Stimulated activated CD4-positive, alpha-beta T cell treated with anti-CD3 and anti-CD28 coated beads, Interleukin-2, amount 100 ng/mL, for 24 hours (primary cell): ENCODE measurements at places on chromosomes 6 and 20.

GRCh38 chr6:70841112-70841511 is 115.7 kb downstream of the B3GAT2 start:
- DNase-seq = no peak

GRCh38 chr6:44535446-44535845 is 147.9 kb downstream of the CDC5L start:
- DNase-seq = no peak

GRCh38 chr6:166949528-166950442 is 6.6 kb downstream of the RNASET2 start:
- DNase-seq = no peak

DNA sequence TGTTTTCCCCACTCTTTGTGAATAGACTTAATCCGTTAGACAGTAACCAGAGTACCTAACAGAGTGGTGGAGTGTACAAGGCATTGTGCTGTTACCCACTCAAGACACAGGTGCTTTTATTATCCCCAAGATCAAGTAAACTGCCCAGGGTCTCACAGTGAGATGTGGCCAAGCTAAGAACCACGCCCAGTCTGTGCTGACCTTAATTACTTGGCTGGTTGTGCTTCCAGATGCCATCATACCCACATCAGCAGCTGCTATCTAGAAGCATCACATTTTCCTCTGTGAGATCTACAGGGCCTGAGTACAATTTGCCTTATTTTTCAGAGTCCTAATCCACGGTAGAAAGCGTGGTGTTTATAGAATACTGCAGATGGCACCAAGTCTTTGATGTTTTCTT is 70.3 kb downstream of the GFRA4 start:
- no peak for DNase-seq

DNA sequence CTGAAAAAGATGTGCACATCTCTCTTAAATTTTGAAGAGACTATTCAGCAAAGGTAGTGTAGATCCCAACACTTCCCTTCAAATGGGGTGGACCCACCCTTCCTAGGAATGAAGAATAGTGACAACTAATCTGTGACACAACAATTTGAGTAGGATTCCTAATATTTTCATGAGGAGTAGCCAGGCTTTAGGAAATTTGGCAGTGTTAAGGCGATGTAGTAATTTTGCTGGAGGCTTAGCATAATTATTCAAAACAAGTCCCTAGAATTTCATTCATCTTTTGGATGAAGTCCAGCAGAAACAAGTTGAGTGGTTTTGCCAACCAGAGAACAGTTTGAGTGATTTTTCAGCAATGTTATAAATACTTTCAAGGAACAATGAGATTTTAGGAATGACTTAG is 52.4 kb downstream of the ELOVL4 start:
- DNase-seq = no peak

DNA sequence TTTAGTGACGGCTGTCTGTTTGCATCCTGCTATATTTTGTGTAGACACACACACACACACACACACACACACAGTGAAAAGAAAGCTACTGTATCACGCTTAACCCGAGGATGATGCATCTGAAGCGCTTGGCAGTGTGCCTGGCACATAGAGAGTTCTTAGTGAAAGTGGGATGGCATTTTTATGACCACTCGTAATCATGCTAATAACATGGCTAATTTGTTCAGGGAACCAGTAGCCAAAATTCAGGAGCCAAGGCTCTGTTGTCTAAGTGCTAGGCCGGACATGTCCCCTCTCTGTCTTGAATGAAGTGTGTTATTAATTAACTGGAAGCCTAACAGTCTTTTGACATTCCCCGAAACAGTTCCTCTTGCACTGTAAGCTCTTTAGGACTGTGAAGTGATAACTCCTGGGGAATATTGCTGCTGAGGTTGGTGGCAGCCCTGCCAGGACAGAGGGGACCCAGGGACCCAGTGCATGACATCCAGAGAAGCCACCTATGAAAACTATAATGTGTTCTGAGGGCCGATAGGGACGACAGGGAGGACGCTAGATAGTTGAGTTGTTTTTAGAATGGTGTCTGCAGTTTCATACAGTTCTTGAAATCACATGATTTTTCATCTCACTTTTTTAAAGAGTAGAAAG is 45.0 kb upstream of the IRF4 start:
- no peak for DNase-seq

DNA sequence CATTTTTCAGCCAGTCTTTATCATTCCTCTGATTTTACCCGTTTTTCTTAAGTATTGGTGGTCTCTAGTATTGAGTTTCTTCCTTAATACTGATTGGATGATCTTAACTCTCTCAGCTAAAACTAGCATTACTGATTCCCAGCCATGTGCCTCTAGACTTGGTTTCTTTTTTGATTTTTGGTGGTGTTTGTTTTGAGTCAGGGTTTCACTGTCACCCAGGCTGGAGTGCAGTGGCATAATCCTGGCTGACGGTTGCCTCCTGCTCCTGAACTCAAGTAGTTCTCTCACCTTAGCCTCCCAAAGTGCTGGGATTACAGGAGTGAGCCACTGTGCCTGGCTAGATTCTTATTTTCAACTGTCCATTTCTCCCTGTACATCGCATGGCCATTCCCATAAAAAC is 24.9 kb downstream of the DPPA5 start:
- no peak for DNase-seq
